ENCODE measurements at places on chromosomes 3 and 15. TPM values are rescaled to one million over a fixed set of nuclear protein-coding genes. Genes with fewer than 3 reads are reported as not detected.

PPP1R14D gene
- total RNA-seq = not detected

SCN11A gene
- not detected for total RNA-seq

ZIC4 gene
- total RNA-seq = not detected

AMOTL2 gene
- 162 TPM for total RNA-seq

- no peak for DNase-seq
Measured at GRCh38 chr3:143952569-143953072, 19.0 kb upstream of the DIPK2A start.

GRCh38 chr15:65087411-65087810 is 10.9 kb downstream of the KBTBD13 start:
- DNase-seq = no peak

GRCh38 chr3:70889162-70890019 is 577.0 kb upstream of the MDFIC2 start:
- peak; percentile 15 for DNase-seq

DNA sequence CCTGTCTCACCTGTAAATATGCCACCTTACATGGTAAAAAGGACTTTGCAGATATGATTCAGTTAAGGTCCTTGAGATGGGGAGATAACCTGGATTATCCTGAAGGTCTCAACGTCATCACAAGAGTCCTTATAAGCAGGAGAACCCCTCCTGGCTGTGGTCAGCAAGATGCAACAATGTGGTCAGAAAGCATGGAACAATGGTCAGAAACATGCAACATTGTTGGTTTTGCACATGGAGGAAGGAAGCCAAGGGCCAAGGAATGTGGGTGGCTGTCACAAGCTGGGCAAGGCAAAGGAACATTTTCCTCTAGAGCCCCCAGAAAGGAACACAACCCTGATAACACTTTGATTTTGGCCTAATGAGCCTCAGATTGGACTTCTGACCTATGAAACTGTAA is 9.4 kb upstream of the SUMF1 start:
- no peak for DNase-seq

DNA sequence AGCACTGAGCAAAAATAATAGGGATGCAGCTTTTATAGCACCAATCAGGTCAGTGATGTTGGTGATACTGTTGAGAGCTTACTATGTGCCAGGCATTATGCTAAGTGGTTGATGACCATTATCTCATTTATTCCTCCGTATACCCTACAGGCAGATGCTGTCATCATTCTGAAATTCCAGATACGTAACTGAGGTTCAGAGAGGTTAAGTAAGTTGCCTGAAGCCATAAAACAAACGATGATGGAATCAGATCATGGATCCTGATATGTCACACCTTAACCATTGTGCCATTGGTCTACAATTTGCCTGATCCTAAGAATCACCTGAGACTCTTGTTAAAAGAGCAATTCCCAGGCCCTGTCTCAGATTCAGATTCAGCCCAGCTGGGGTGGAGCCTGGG is 49.5 kb downstream of the ST6GAL1 start:
- DNase-seq = no peak

GRCh38 chr15:47963265-47963664 is 157.5 kb upstream of the SLC24A5 start:
- DNase-seq = no peak

DNA sequence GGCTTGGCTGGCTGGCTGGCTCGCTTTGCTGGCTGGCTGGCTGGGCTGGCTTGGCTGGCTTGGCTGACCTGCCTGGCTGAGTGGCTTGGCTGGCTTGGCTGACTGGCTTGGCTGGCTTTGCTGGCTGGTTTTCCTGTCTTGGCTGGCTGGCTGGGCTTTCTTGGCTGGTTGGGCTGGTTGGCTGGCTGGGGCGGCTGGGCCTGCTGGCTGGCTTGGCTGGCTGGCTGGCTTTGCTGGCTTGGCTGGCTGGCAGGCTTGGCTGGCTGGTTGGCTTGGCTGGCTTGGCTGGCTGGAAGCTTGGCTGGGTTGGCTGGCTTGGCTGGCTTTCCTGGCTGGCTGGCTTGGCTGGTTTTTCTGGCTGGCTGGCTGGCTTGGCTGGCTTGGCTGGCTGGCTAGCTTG is 435.6 kb downstream of the GOLGA6L6 start:
- DNase-seq = no peak

DNA sequence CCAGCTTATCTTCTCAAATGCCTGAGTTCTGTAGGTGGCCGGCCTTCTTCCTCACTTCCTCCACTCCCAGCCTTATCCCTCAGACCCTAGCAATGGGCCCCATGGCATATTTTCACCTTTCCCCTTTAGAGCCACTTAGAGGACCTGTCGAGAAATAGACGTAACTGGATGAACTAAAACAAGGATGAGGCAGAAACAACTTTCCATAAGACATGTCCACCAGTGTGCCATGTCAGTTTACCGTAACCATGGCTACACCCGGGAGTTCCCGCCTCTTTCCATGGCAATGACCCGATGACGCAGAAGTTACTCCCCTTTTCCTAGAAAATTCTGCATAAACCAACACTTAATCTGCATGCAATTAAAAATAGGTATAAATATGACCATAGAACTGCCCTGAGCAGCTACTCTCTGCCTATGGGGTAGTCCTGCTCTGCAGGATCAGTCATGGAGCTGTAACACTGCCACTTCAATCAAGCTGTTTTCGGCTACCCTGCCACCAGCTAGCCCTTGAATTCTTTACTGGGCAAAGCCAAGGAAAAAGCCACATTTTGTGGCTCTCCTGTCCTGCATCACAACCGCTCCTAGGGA is 55.1 kb upstream of the ZBTB38 start:
- no peak for DNase-seq

- DNase-seq = peak; percentile 92
Measured at GRCh38 chr3:136818191-136818768, 646 bp upstream of the SLC35G2 start.

DNA sequence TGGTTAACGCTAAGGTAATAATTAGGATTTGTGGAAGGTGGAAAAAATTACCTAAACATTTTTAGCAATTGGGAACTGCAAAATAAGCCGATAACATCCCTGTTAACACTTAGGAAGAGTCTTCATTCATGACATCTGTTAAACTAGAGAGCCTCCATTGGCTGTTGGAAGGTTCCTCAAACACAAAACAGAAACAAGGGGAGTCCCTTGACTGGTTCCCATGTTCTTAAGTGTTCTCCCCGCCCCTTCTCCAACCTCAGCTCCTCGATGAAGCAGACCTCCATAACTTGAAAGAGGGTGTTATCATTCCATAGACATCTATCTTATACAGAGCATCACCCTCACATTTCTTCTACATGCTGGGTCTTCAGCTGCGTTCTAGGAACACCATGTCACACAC is 2.5 kb downstream of the SLC22A13 start:
- no peak for DNase-seq

- no peak for DNase-seq
Measured at GRCh38 chr3:148297013-148297412, 400.7 kb upstream of the AGTR1 start.

All from IMR-90 (cell line).